ENCODE measurements at places on chromosomes 6 and 20.

- DNase-seq = peak; percentile 85
Measured at GRCh38 chr6:44078827-44079671, 48.2 kb downstream of the MRPL14 start.

DNA sequence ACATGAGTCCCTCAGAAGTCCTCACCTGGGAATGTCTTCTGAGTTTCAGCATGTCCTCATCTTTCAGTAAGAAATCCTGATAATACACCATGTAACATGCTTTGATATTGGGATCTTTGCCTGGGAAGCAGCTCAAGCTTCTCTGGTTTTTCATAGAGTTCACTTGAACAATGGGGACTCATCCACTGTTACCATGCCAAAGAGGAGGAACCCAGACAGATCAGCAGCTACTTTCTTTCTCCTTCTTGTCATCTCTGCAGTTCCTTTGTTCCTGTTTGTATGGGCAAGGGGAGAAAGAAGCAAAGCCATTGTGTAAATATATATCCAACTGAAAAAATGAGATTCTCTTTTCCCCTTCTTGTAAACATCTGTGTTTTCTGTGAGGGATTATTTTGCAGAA is 450.6 kb upstream of the HS3ST5 start:
- DNase-seq = no peak

GRCh38 chr20:8749986-8750385 is 318.9 kb upstream of the PLCB4 start:
- DNase-seq = no peak

- DNase-seq = peak; percentile 81
Measured at GRCh38 chr6:144153260-144153659, 2.9 kb downstream of the STX11 start.

DNA sequence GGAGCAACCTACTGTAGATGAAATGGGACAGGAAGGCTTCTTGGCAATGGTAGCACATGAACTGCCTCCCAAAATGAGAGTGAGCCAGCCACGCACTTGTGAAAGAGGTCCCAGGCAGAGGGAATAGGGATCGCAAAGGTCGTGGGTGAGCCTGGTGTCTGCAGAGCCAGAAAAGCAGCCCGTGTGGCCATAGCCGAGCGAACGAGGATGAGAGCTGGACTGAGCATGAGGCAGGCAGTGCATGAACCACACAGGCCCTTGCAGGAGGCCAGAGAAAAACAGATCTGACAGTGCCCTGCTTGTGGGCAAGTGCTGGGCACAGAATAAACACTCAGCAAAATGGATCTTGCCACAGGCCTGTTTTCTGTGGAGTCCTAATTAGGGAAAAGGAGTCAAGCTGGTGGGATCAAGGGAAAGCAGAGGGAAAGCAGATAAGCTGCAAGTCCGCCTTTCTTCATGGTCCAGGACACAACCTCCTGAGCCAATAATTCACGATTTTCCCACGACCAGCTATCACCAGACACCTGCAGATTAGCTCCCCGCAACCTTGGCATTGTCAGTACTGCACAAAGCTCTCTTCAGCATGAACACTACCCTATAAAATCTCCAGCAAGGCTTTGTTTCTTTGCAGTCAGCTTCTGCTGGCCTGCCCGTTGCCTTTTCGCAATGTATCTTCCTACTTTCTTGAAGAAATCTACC is 44.0 kb downstream of the GCNT2 start:
- DNase-seq = no peak
